ENCODE measurements at places on chromosomes 7 and 10.

DNA sequence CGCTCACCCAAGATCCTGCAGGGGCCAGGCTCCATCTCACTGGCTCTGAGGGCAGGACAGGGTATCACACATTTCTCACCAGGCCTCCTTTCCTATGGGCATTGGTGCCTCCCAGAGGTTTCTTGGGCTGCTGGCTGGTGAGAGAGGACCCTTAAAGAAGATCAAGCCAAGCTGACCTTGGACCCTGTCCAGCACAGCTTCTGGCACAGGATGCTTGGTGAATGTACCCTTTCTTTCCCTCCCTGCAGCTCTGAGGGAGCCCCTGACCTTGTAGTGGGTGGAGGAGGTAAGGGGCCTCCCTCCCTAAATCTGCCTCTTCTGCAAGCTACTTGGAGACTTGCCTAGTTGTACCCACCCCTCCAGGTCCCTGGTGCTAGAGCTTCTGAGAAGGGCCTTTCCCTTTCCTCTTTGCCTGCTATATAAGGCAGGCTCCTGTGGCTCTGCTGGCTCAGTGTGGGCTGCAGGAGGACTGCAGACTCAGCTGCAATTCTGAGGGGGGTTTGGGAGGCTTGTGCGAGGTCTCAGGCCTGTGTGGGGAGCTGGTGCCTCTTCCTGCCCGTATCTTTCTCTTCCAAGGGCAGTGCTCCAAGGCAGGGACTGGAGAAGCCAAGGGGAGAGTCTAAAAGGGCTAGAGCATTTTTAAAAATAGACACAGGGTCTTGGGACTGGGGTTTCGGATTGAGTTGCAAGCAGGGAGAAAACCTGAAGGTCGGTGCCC is 11.7 kb upstream of the TRIM8 start:
- DNase-seq = no peak

DNA sequence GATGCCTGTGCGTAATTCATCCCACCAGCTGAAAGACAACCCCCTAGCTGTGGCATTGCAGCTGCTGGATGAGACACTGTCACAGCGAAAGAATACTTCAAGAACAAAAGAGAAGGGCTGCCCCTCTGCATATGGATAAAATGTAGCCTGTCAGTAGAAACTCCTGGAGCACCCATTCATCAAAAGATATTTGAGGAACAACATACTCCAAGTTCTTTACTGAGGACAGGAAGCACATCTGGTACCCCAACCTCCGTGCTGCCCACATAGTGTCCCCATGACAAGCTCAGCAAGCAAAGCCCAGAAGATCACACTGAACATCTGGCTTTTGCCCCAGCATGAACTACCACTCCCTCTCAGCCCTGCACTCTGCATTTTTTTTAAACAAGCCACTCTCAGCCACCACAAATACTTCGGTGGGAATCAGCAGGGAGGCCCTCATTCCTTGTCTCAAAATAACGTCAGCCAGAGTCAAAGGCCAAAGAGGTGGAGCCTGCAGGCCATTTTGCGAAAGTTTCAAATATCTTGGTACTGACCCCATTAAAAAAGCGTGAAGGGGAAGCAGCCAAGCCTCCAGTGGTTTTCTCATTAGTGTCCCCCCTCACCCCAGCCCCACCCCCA is 1.7 kb downstream of the CREB3L2 start:
- no peak for DNase-seq

DNA sequence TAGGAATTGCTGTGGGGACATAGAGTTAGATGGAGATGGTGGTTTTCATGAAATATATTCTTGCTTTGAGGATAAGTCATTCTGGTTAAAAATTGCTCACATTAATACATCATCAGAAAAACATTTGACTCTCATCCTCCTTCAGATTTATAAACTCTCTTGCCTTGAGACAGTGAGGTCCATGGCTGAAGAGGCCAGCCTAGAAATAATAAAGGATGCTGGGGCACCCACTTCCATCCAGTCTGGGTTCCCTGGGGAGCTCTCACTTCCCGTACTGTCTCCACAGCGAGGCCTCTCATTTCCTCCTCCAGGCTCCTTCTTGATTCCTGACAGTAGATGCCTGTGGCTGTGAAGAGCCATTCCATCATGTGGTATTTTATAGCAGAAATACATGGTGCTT is 73.3 kb upstream of the PRKG1 start:
- no peak for DNase-seq

GRCh38 chr7:112204499-112205342 is 1.5 kb downstream of the DOCK4 start:
- no peak for DNase-seq

GRCh38 chr7:117816727-117817126 is 56.5 kb downstream of the CTTNBP2 start:
- no peak for DNase-seq

- DNase-seq = no peak
Measured at GRCh38 chr10:70537398-70538194, 59.0 kb downstream of the PALD1 start.

DNA sequence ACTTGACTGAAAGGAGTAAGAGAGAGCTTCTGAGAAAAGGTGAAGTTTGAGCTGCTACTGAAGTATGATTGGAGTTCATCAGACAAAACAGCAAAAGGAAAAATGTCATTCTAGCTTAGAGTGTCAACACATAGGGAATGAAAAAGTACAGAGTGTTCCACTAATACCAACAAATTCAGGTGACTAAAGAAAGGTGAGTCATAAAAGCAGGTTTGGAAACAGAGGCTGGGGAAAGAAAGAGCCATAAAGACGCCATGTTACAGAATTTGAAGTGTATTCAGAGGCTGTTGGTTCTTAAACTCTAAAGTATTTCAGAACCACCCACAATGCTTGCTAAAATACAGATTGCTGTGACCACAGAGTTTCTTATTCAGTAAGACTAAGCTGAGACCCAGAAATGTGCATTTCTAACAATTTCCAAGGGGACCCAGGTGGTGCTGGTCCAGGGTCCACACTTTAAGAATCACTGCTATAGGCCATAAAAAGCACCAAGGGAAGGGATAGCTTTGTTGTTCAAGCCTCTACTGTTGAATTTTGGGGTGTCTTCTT is 143.1 kb downstream of the ELAPOR2 start:
- no peak for DNase-seq

GRCh38 chr7:140013676-140014075 is 49.1 kb downstream of the PARP12 start:
- no peak for DNase-seq

DNA sequence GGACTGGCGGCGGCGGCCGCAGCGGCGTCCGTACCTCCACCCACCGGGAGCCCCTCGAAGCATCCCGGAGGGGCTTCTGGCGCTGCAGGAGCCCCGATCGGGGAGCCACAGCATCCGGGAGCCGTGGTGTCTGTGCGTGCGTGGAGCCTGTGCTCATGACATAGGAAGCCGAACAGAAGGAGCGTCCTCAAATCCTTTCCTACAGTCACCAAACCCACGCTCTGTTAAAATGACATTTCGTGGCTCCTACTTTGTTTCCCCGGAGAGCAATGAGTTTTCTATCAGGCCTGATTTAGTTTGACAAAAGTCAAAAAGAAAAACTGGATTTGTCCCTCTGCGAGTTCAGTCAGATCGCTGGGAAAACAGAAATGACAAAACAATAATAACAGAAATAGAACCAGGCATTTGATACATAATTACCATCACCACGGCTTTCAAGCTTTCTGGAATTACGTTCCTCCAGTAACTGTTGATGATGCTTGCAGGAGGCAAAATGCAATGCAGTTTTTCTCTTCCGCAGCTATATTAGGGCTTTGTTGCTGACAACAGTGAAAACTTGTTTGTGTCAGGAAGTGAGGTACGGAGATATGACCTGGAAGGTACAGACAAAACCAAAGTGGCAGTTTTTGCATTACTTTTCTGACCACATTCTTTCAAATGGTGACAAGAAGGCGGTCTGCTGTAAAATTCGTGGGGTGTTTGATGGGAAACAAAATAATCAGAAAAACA is 219.3 kb upstream of the MKLN1 start:
- no peak for DNase-seq

DNA sequence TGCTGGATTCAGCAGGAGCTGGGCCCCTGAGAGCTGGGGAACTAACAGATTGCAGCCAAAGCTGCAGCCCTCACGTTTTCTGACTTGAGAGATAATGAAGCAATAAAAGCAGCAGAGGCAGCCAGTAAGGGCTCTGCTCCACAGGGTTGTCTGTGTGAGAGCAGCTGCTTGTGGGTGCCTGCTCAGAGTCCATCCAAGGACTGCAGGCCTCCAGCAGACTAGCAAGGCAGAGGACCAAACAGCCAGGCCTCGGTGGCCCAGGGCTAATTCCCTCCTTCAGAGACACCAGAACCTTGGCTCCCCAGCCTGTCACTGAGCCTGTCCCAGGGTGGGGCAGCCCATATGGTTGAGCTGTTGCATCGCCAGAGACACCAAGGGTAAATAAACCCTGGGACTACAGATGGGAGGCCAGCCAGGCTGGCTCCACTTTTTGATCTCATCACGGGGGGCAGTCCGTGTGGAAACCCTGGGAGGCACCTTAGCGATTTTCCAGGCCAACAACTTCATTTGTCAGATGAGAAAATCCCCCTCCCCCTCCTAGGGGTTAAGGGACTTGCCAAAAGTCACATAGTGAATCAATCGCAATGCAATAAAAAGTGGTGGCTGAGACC is 229.2 kb downstream of the WDR11 start:
- no peak for DNase-seq

DNA sequence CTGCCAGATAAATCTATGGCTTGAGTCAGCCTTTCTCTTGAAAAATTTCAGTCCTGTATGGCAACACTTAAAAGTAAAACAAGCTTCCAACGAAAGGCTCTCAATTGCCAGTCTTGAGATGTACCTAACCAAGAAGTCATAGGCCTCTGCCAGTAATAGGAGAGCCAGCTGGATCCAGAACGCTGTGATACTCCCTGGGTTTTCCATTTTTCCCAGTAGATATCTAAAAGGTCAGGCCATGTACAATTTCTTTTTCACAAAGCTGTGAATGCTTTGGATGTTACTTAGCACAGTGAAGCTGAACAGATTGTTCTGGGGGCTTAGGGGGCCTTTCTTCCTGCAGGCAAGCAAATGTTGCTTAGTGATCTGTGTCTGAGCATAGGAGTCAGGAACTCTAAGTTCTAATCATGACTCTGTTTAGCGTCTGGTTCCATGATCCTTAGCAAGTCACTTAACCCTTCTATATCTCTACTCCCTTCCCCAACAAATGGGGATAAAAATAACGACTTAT is 86.5 kb downstream of the ARMH3 start:
- DNase-seq = no peak

GRCh38 chr7:137074391-137075030 is 206.1 kb downstream of the CHRM2 start:
- no peak for DNase-seq

DNA sequence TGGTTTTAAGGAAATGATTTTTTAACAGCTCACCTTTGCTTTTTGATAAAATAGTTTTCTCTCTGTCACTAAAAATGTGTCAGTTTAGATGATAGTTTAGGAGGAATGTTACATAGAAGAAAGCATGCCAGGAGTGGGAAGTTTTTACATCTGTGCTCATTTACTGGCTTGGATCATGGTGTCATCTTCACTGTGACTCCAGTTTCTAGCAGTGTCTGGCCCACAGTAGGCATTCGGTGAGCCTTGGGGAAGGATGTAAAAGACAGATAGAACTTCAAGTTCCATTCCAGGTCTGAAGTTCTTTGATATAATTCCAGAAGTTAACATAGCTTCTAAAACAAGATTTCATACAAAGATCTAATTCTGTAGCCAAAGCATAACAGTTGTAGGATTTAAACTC is 259.2 kb downstream of the BICC1 start:
- DNase-seq = no peak

- no peak for DNase-seq
Measured at GRCh38 chr10:97770255-97770654, 1.5 kb downstream of the SFRP5 start.

GRCh38 chr7:17184805-17185689 is 113.4 kb upstream of the AHR start:
- DNase-seq = no peak

GRCh38 chr7:12923971-12924370 is 236.5 kb downstream of the ARL4A start:
- DNase-seq = no peak

GRCh38 chr7:138917771-138918170 is 63.4 kb downstream of the KIAA1549 start:
- no peak for DNase-seq

DNA sequence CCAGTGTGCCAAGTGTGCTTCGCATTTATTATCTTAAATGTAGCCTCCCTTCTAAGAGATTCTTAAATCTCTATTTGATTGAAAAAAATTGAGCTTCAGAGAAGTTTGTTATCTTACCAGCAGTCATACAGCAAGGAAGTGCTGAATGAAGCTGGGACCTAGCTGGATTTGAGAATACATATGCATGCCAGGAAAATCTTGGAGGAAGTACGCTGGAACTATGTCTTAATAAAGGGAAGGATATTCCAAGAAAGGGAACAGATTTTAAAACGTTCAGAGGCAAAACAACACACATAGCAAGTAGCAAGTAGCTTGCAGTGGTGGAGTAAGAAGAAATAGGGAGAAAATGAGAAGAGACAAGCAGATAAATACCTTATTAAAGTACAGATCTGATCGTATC is 1.5 kb downstream of the CFAP70 start:
- no peak for DNase-seq

GRCh38 chr7:108492742-108493141 is 33.2 kb downstream of the PNPLA8 start:
- no peak for DNase-seq

DNA sequence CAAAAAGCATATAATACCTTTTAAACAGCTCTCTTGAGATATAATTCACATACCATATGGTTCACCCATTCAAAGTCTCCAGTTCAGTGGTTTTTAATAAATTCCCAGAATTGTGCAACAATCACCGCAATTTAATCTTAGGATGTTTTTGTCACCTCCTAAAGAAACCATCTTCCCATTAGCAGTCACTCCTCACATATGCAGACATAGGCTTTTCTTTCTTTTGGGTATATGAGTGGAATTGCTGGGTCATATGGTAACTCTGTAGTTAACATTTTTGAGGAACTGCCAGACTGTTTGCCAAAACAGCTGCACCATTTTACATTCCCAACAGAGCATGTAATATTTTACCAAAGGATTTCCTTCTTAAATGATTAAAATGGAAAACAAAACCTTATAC is 57.0 kb downstream of the CC2D2B start:
- no peak for DNase-seq

DNA sequence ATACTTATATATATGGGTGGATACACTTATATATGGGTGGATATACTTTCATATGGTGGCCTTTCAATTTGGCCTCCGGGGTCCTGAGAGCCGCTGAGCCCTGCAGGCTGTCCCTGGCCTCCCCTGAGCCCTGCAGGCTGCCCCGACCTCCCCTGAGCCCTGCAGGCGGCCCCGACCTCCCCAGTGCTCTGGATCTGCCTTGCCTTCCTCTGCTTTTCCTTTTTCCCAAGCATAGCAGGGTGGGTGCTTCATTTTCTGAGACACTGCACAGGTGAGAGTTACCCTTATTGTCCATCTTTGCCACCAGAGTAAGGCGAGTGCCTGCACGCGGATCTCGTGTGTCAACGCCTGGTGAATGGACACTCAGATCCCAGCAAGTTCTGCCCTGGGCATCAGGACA is 106.6 kb downstream of the VIPR2 start:
- DNase-seq = no peak

DNA sequence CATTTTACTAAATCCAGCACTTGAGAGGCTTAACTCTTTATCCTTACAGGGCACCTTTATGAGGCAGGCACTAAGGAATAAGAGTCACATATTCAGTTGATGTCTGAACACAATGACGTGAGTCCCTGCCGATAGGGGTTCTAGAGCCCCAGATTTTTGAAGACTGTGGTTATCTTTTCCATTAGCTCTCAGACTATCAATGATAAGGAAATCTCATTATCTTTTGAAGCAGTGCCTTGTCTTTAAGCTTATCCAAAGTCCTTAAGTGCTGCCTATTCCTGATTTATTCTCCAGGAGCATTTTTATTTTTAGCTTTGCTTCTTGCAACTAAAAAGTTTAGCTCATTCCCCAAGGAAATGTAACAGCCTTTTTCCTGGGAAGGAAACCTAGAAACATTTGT is 444.1 kb upstream of the LRRN3 start:
- no peak for DNase-seq

Data from pulmonary artery endothelial cell (primary cell).